ENCODE measurements at places on chromosomes 3 and 15. TPM values are rescaled to one million over a fixed set of nuclear protein-coding genes. Genes with fewer than 3 reads are reported as not detected.

ZPLD1 gene
- total RNA-seq, result 0.06 TPM

C2CD4A gene
- 0.05 TPM for total RNA-seq

MRPL46 gene
- total RNA-seq, result 60.0 TPM

CPB1 gene
- not detected for total RNA-seq

MYH15 gene
- total RNA-seq, result 0.18 TPM

DNAJA4 gene
- not detected for total RNA-seq

RBPMS2 gene
- 6.5 TPM for total RNA-seq

FBXW12 gene
- total RNA-seq, result not detected

GOLGA8T gene
- total RNA-seq, result 1.7 TPM

AMIGO3 gene
- 0.41 TPM for total RNA-seq

STXBP5L gene
- total RNA-seq, result not detected

LRRN1 gene
- total RNA-seq, result not detected

KCNH8 gene
- total RNA-seq, result not detected

UBXN7 gene
- total RNA-seq, result 8.8 TPM

CYB561D2 gene
- 22.3 TPM for total RNA-seq

C3orf85 gene
- not detected for total RNA-seq

SKOR1 gene
- 0.05 TPM for total RNA-seq

CCR3 gene
- not detected for total RNA-seq

SNTN gene
- total RNA-seq, result not detected

SYNPR gene
- total RNA-seq, result not detected

CFAP100 gene
- not detected for total RNA-seq

PTPN9 gene
- total RNA-seq, result 43.5 TPM

RLBP1 gene
- total RNA-seq, result not detected

CTXN2 gene
- total RNA-seq, result 0.05 TPM

OR5AC2 gene
- total RNA-seq, result not detected

DNAH12 gene
- total RNA-seq, result 0.03 TPM

ALAS1 gene
- total RNA-seq, result 51.6 TPM

SI gene
- not detected for total RNA-seq

BNC1 gene
- total RNA-seq, result 0.47 TPM

LMOD3 gene
- total RNA-seq, result not detected

CAMP gene
- not detected for total RNA-seq

CKMT1A gene
- 2.6 TPM for total RNA-seq

CPN2 gene
- not detected for total RNA-seq

GOLGA8J gene
- total RNA-seq, result 0.06 TPM

OR5H15 gene
- not detected for total RNA-seq

MAP3K13 gene
- total RNA-seq, result 17.6 TPM

PLA2G4D gene
- not detected for total RNA-seq

ARL6IP5 gene
- total RNA-seq, result 83.5 TPM

CISH gene
- total RNA-seq, result 0.51 TPM

UROC1 gene
- total RNA-seq, result not detected

INSYN1 gene
- total RNA-seq, result 1.5 TPM

SLC22A14 gene
- total RNA-seq, result 0.03 TPM

EIF4E3 gene
- 3.4 TPM for total RNA-seq

RBP2 gene
- total RNA-seq, result not detected

THRB gene
- 1.2 TPM for total RNA-seq

CAMK2N2 gene
- 1.4 TPM for total RNA-seq

Measured in A549 treated with CORT108297 at 1 μM for 4 hours (cell line).